ENCODE measurements at places on chromosomes 1 and 21.

GRCh38 chr1:223843934-223844786 is 1.6 kb downstream of the TP53BP2 start:
- DNase-seq, result no peak

GRCh38 chr1:25658791-25659431 is 42.3 kb downstream of the MAN1C1 start:
- DNase-seq, result no peak

- DNase-seq, result no peak
These were observed 245.9 kb upstream of the PLD5 start for GRCh38 chr1:242770366-242770765.

DNA sequence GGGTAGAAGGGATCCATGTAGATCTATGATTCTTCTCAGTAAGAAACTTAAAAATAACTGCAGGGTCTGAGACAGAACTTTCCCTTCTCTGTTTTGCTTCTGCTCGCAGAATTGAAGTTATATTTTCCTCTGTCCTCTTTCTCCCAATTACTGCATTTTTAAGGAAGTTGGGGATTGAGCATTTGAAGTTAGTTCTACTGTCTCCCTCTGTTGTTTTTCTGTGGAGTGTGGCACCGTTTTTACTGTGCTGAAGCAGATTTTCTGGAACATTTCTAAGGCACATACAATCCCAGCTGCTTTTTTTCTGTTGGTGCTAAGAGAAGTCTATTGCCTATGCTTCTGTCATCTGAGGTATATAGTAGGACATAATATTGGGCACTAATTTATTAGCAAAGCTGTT is 43.3 kb downstream of the RASAL2 start:
- no peak for DNase-seq

GRCh38 chr1:65630855-65631254 is 161.8 kb upstream of the PDE4B start:
- no peak for DNase-seq

DNA sequence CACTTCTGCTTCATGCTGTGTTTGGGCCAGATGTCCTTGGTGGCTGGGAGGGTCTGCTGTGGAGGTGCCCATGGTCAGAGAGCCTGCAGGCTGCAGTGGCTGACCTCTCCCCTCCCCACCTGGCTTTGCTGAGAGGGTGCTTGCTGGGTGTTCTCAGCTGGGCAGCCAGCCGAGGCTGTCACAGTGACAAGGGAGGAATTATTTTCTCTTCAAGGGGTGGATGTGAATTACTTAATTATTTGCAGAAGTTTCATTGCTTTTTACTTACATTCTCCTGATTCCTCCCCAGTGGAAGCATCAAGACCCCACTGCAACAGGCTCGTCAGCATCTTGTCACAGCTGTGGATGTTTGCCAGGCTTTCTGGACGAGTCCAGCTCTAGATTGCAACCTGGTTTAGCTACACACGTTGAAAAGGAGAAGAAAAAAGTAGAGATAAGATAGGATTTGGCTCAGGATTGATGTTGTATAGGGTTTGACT is 70.3 kb downstream of the GALNT2 start:
- no peak for DNase-seq

DNA sequence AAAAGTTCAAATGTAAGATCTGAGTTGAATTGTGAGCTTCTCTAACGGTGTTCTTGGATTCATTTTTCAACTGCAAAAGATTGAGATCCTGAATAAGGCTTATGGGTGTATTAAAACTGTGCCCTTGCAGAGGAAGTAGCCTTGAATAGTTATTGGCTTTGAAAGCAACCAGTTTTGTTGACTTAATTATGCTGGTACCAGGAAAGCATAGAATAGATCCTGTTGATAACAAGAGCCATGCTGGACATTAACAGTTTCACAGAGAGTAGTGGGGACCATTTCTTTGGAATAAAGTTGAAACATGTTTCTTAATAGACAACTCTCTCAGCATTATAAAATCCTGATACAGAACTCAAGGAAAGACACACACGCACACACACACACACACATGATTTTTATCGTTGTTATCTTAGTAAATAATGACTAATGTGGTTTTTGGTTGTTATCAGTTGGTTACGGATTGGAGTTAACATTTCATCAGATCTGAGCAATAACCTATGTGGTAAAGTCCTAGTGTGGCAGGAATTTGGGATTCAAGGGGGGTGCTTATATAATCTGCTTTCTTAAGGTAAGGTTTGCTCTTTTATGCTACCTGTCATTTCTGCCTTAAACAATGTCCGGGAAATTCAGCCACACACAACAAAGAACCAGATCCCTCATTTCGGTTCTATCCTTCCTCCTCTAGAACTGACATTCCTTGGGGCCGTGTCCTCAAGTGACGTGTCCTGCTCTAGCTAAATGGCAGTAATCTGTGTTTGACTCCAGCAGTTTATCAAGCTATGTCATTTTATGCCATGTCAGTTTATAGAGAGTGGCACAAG is 330.9 kb downstream of the CHRM3 start:
- no peak for DNase-seq

DNA sequence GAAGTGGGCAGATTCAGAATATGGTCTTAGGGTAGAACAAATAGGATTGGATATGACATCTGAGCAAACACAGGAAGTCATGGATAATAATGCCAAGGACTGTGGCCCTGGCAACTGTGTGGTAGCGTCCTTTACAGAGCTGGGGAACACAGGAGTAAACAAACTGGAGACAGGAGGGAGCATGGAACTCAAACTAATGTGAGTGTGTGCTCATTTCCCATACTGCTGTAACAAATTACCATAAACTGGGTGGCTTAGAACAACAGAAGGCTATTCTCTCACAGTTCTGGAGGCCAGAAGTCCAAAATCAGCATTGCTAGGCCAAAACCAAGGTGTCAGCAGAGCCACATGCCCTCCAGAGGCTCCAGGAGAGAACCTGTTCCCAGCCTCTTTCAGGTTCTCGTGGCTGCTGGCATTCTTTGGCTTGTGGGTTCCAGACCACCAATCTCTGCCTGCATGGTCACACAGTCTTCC is 106.4 kb downstream of the TGFBR3 start:
- no peak for DNase-seq

DNA sequence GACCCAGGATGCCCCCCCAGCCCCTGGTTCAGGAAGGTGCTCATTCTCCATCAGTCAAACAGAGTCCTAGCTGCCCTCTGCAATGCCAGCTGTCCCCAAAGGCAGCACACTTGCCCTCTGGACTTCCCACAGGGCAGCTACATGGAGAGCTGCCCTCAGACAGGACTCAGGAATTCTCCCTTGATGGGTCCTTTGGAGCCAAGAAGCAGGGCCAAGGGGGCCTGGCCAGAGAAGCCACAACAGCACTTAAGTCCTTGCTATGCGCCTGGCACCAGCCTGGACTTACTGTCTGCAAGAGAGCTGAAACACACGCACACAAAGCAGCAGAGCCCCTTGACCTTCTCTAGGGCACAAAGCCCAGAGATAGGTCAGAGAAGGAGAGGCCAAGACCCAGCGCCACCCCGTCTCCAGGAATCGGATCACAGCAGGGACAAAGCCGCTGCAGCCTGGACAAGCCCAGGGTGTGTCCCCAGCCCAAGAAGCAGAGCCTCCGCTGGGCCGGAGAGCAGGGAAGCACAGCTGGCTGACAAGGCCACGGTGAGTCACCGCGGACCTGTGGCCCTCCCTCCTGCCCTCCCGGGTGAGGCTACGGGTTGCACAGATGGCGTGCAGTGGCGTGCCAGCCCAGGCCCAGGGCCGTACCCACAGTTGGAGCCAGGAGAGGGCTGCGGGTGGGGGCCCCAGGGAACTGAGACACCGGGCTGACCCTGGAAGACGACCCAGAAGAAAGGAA is 1.7 kb downstream of the WNT9A start:
- no peak for DNase-seq

- no peak for DNase-seq
These were observed 33.5 kb upstream of the HIVEP3 start for GRCh38 chr1:41952208-41952607.

DNA sequence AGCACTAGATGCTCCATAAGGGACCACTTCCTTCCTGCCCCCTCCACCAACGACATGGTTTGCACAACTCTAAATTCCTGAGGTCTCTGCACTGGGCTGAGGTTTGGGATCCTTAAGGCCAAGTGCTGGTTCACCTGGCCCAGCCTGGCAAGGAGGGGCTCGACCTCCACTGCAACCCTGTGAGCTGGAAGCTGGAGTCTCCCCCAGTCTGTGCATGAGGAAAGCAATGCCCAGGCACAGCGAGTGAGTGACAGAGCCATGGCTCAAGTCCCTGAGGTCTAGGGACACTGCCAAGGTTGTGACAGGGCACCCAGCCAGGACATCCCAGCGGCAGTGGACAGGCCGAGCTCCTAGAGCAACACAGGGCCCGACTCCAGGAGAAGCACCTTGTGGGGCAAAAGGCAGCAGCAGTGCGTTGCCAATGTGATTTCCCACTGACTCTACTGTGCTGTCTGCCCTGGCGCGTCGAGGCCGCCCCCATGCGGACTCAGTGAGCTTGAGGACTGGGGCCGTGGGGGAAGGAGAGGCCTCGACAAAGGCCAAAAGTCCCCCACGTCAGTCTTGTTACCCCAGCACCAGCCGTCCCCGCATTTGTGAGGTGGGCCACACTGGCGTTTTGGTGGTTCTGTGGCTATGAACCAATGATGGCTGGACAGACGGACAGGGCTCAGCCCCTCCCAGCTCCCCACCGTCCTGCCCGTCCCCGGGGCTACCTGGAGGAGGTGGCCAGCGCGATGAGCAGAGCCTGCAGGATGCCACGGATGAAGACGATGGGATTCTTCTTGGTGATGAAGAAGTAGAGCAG is 30.0 kb downstream of the PODN start:
- DNase-seq, result no peak

DNA sequence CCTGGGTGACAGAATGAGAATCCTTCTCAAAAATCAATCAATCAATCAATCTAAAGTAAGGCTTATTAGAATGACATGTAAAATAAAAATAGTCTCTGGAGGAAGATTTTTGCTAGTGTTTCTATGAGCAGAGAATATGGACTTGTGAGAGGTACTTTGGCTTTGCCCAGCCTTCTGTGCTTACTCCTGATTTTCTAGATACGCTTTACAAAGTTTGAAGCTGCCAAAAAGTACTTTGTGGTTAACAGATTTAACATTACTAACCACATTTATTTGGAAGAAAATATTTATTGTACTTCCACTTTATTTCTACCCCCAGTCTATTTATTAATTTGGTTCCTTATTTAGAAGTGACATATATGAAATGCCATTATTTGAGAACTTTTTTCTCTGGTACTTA is 41.0 kb downstream of the CEP350 start:
- no peak for DNase-seq

GRCh38 chr1:6803357-6803756 is 18.1 kb downstream of the CAMTA1 start:
- DNase-seq, result no peak

GRCh38 chr21:33655588-33656221 is 13.4 kb downstream of the ITSN1 start:
- no peak for DNase-seq

DNA sequence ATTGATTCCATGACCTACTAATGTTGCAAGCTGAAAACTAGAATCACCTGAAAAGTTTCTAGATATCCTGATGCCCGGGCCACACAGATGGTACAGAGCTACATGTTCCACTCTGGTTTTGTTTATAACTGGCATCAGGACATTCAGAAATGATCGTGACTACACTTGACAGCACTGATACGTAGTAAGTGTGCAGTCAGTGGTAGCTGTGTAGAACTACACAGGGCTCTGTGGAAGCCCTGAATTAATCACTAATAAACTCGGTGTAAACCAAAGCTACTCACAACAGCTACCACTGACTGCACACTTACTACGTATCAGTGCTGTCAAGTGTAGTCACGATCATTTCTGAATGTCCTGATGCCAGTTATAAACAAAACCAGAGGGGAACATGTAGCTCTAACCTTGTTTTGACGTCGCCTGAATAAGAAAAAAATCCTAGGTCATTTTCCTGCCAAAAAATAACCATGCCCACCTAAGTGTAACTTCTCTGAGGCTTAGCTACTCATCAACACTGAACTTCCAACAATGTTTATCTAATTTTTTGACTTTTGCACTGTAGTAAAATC is 149.7 kb downstream of the TGFBR3 start:
- no peak for DNase-seq

GRCh38 chr1:164703463-164703862 is 144.5 kb downstream of the PBX1 start:
- DNase-seq, result no peak

- DNase-seq, result no peak
These were observed 149.8 kb upstream of the PALMD start for GRCh38 chr1:99496067-99496466.

DNA sequence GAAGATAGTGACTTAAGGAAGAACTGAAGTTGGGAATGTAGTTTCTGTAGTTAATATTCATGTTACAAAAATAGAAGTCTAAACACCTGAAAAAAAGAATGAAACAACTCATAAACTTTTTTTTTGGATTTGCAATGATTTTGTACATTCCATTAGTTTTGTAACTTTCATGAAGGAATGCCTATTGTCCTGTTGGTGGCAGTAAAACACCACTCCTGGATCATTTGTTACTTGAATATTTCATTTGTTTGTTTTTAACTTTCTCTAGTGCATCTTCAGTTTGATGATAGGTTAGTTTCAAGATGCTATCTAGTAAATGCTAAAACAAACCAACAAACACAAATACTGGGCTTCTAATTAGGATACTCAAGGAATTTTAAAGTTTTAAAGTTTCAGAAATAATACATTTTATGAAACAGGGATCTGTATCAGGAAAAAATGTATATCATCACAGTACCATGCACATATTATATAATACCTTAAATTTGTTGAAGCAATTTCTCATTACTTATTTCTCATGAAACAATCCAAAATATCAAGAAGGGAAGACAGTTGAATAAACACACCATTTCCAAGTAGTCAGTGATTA is 229.7 kb upstream of the CACYBP start:
- no peak for DNase-seq

DNA sequence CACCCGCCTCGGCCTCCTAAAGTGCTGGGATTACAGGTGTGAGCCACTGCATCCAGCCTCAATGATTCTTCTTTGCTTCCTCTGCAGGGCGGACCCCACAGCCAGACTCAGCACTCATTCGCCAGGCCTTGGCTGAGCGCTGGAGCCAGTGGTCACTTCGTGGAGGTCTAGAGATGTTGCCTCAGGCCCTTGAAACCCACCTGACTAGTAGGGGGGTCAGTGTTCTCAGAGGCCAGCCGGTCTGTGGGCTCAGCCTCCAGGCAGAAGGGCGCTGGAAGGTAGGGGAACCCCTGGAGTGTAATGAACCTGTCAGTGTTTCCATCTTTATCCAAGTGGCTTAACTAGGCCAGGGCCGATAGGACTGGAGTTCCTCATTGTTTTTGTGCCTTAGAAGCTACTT is 2.7 kb downstream of the PPOX start:
- no peak for DNase-seq

GRCh38 chr21:31293986-31294385 is 50.1 kb downstream of the TIAM1 start:
- peak; percentile 9 for DNase-seq

GRCh38 chr1:182794676-182795201 is 5.2 kb downstream of the NPL start:
- no peak for DNase-seq

All from stimulated activated CD4-positive, alpha-beta T cell treated with anti-CD3 and anti-CD28 coated beads, Interleukin-1b, Interleukin-23, amount 100 ng/mL, for 24 hours (primary cell).